ENCODE measurements at places on chromosomes 4 and X.
A peak's percentile ranks its signal among the peaks of the same experiment; 100 is the strongest.

DNA sequence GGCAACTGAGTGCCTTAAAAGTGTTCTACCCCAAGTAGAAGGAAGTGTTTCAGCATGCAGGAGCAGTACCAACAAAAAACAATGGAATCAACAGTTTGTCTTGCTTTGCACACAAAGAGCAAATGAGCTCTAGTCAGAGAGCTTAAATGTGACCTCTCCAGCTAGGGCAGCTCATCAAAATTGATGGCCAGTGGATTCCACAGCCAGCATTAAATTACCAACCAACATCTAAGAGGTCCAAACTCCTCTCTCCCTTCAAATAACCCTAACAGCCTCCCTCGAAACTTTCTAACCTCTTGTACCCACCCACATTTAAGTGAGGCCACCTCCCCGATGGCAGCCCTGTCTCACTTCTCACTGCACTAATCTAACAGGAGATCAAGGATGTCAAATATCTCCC lies 219.9 kb downstream of the CHIC2 start:
- no peak for DNase-seq

- DNase-seq = no peak
Observed at GRCh38 chr4:33998291-33998690, 2246.0 kb downstream of the ARAP2 start.

- no peak for DNase-seq
Observed at GRCh38 chrX:52359614-52360232, 9.1 kb upstream of the XAGE2 start.

GRCh38 chrX:47217121-47217851 lies 1.2 kb upstream of the CDK16 start:
- DNase-seq = no peak

DNA sequence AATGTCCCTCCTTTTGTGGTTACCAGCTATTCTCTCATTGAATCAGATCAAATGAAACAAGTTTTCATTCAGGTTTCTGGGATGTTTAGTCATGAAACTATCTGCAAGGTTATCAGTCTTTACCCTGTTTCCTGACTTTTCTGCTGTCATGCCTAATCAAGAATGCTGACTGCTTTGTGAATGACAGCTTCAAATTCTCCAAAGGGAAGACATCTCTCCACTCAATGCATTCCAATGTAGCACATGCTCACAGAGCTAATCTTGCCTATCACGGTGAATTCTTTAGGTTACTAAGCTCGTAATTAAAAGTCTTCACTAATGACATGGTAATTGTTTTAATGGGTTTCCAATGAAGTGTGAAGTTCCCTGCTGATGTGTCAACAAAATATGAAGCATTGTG lies 1068.5 kb downstream of the PCDH7 start:
- no peak for DNase-seq

DNA sequence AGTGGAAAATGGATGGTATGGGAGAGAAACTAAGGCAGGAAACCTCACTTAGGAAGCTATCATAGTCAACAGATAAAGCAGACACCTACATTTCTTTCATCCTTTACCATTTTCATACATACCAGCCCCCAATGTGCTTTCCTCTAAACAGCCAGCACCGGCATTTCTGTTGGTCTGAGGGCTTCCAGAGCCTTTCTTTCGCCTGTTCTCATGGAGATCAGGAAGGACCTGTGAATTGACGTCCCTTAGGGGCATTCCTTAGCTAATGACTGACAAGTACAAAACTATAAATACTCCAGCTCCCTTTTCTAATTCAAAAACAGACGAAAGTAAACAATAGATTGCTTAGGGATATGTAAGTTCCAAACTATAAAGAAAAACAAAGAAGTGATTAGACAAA lies 215.5 kb upstream of the CNKSR2 start:
- no peak for DNase-seq

DNA sequence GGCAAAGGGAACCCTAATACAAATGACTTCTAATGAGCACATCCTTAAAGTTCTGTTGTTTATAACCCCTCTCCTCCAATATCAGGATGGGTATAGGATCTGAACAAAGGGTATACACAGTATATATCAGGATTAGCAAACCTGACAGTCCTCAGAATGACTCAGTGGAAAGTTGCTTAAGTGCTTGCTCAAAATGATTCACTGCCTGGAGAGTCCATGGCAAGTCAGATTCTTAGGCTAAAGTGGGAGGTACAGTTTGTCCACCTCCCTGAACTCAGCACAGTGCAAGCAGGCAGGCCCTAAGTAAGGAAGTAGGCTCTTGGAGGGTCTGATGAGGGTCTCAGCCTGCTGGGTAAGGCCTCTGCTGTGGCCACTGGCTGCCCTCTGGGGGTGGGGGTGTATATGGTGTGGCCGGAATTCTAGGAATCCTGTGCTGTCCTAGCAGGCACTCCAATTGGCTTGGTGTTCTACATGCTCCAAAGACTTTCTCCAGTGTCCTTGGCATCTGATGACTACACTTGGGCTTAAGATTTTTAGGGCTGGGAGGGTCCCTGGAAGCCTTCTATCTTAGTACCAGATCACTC lies 54.3 kb downstream of the CHRDL1 start:
- DNase-seq = peak; percentile 8

GRCh38 chr4:181140037-181140603 lies 1103.1 kb upstream of the TENM3 start:
- no peak for DNase-seq

DNA sequence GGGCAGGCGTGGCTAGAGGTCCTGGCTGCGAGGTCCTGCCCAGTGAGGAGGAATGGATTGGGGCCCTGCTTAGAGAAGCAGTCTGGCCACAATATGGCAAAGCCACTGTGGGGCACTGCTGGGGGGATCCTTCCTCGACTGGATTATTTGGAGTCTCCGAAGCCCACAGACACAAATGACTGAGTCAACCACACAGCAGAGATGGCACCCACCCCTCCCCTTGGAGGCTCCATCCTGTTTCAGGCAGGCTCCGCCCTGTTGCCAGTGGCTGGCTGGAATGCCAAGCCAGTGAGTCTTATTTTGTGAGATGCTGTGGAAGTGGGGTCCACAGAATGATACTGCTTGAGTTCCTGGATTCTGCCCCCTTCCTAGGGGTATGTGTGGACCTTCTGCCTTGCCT lies 363.9 kb downstream of the PPP1R2C start:
- DNase-seq = no peak

DNA sequence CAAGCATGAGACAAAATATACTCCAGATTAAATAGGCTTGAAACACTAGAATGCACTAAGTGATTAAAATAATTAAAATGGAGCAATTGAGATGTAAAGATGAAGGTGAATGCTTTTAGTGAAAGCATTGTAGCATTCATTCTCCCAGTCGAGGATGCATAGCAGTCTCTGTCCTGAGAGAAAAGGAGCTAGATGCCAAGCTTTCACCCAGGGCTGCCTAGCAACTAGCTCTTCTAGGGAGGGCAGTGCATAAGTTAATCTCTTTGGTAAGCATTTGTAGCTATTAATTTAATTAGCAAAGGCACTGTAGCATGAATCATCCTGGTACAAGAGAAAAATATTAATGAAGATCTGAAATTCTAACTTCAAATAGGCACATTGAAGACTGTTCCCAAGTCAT lies 1014.8 kb downstream of the C4orf33 start:
- no peak for DNase-seq

DNA sequence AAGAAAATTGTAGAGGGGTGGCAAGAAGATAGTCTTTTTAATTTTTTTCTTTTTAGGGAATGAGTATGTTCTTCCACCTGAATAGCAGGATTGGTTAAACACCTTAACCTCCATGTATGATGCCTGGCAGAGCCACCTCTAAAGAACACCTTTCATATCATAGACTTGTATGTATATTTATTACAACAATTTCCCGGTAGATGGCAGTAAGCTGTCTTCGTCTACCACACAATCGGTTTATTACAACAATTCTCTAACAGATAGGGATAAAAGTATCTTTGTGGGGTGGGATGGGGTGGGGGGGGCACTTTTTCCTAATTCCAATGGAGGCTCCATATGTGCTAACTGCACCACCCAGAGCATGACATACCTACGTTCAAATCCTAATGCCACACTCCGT lies 255.5 kb downstream of the LDB2 start:
- DNase-seq = no peak

DNA sequence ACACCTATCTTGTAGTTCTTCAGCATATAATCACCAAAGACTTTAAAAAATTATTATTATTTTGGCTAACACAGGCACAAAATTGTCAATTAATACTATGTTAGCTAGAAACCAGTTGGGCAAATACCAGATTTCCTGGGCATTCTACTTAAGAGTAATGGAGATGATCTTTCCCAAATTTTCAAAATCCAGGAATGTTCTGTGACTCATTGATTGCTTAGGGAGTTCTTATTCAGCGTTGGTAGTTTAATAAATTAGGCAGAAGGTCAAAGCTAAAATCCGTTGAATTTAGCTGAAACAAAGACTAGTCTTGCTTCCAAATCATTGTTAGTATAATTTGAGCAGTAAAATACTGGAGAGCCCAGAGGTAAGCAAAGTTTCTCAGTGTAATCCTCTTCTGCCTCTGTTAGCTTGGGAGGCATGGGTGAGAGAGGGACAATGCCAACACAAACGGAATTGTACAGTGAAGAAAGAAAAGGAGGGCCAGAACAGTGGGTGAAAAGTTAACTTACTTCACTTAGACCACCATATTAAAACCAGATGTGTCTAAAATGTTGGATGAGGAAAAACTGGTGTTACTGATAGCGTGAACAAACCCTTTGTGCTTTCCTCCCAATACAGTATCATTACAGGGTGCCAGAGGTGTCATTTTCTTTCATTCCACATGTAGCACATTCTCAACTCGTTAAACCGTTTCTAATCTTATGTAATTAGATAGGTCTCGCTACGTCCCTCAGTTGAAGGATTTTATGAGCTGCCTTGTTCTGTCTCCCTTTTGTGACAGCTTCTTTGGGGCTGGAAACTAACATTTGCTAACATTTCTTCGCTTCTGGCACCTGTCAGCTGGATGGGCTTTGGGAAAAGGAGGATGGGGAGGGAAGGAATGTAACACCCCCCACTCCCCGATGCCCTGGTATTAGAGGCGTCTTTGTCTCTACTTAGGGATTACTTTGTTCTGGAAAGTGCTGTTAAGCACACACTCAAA lies 87.4 kb upstream of the CITED1 start:
- DNase-seq = no peak

- DNase-seq = no peak
Observed at GRCh38 chrX:73876911-73877310, 313.9 kb downstream of the CHIC1 start.

DNA sequence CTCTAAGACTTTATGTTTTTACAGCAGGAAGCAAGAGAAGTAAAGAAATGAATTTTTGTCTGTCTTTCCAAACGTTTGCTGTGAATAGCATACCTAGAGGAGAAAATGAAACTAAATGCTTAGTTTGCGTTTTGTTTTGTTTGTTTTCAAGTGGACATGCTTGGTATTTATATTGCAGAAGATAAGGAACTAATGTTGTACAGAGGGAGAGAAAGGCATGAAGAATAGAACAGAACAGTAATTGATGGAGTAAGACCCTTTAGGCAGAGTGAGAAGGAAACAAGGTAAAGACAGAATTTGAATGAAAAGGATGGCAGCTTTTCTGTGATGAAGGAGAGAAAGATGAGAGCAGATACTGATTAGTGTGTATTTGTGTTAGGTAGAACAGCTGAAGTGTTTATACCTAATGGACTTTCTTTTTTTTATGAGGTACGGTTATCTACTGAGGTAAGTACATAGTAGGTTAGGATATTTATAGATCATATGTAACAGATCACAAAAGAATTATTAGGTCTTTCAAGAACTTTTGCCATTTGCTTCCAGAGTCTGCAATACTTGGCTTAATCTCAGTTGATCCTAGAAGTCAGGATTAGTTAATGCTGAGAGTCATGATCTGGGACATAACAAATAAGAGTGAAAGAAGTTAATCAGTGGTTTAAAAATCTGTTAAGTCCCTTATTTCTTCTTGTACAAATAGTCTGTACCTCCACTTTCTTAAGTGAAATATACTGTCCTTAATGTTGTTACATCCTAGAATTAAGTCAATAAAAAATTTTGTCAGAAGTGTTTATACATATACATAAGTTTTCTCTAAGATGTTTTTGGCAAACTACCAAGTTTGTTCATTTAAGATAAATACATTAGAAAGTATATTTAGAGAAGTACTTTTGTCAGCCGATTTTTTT lies 36.8 kb downstream of the FABP2 start:
- no peak for DNase-seq

DNA sequence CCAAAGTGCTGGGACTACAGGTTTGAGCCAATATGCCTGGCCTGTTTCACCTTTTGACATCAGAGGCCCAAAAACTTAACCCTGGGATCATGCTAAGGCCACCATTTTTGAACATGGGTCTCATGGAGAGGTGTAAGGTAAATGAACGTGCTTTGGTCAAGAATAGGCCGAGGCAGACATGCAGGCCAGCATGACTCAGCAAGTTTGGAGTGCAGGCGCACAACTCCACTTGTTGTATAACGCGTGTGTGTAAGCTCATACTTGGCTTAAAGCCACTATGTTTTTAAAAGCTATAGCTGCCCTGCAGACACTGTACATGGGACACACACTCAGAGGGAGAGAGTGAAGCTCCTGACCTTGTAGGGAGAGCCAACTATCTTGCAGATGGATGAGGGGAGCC lies 43.8 kb upstream of the HPSE start:
- peak; percentile 15 for DNase-seq

- DNase-seq = no peak
Observed at GRCh38 chr4:8167815-8168214, 9.2 kb upstream of the ABLIM2 start.

GRCh38 chr4:1772853-1773538 lies 20.1 kb upstream of the FGFR3 start:
- no peak for DNase-seq

DNA sequence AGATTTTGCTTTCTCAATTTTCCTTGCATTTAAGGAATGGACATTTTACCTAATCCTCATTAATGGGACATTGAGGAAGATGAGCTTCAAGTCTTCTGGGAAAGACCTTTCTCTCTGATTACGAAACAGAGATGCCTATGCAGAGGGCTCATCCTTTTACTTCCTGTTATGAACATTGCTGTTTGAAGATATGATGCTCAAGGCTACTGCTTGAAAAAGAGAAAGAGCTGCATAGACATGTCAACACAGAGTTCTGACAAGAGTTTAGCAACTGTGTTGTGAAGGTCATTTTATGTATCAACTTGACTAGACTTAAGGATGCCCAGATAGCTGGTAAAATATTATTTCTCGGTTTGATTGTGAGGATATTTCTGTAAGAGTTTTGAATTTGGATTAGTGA lies 13.8 kb upstream of the GNPDA2 start:
- DNase-seq = no peak

- no peak for DNase-seq
Observed at GRCh38 chr4:84032372-84032771, 466.7 kb downstream of the NKX6-1 start.

DNA sequence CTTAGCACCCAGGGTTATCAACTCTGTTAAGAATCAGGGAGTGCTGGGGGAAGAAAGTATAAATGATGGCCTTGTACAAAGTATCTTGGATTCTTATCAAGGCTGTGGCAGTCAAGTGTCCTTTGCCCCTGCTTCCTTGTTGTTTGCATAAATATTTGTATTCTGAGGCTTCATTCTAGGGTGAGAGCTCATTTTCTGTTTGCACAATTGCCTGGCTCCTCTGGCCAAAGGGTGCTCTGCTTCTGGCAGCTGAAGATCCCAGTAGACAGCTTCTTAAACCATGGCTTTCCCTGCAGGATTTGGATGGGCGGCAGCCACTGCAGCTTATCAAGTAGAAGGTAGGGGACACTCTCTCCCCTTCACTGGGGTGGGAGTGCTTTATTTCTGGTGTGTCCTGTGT lies at the start of gene GBA3:
Gene GBA3, plus strand, starts transcription at position 202 of the 400 bp plus-strand sequence.
- DNase-seq = no peak

Data from Caki2 (cell line).